Fibroblast of lung (primary cell): ENCODE measurements at places on chromosomes 5 and 9. TPM values are rescaled to one million over a fixed set of nuclear protein-coding genes. Genes with fewer than 3 reads are reported as not detected.
A peak's percentile ranks its signal among the peaks of the same experiment; 100 is the strongest.

GRCh38 chr9:74810200-74810599, 77.5 kb downstream of the TRPM6 start:
- H3K4me1 ChIP-seq: no peaks in the 10 kb centered on the region
- no peaks in the 10 kb centered on the region for H3K36me3 ChIP-seq
- no peak overlapping the region for H3K27ac ChIP-seq
- no peak for DNase-seq
- no peak overlapping the region for H3K4me3 ChIP-seq

DNA sequence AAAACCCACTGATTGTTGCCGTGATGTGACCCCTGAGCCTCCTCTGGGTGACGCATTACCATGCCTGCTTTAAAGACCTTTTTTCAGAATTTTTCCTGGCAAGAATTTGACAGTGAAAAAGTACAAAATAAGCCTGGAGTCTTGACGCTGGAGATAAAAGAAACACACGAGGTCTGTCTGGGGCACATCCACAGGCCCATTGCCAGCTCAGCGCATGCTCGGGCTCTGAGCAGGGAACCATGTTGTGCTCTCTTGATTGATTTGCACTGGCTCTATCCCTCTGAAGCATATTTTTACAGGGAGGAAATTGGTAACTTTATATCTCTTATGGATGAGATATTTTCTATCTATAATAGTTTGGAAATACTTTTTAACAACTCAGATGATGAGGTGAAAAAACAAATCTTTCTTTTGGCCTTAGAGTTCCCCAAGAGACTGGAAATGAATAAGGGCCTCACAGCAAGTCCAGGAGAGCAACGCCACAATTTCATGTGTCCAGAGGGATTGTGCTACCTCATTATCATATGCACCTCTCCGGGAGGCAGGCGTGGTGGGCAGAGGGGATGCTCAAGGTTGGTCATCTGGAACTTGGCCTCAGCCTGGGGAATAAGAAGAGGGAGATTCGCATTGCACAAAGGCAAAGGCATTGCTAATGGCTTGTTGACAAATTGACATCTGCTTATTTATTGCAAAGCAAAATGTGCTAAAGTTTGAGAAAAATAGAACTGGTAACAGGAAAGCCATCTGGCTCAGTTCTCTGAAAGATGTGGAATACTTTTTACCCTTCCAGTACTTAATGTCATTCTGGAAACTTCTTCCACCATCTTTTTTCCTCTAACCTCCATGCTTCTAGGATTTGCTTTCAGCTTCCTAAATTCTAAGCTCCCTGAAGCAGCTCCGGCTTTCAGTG, 183.8 kb downstream of the PJA2 start:
- DNase-seq: no peak
- no peaks in the 10 kb centered on the region for H3K36me3 ChIP-seq
- H3K4me3 ChIP-seq: no peak overlapping the region
- H3K27me3 ChIP-seq: no peaks in the 10 kb centered on the region
- H3K27ac ChIP-seq: no peak overlapping the region

The PGM5 gene
- 37.5 and 113 TPM in 2 replicates for total RNA-seq

- no peaks in the 10 kb centered on the region for H3K27me3 ChIP-seq
- H3K36me3 ChIP-seq: no peaks in the 10 kb centered on the region
- DNase-seq: peak; percentile 62
- no peaks in the 10 kb centered on the region for H3K4me1 ChIP-seq
These were observed 39.1 kb downstream of the FBN2 start for GRCh38 chr5:128498844-128499455.

The PCDHB8 gene
- total RNA-seq: 0.26 and 1.3 TPM in 2 replicates

The NMUR2 gene
- total RNA-seq: not detected in 2 replicates

The CCNG1 gene
- total RNA-seq: 449 and 600 TPM in 2 replicates

- H3K4me1 ChIP-seq: no peaks in the 10 kb centered on the region
These were observed 72.4 kb downstream of the FYB1 start for GRCh38 chr5:39146831-39147540.

The FGF10 gene
- 110 and 154 TPM in 2 replicates for total RNA-seq

The SEMA6A gene
- total RNA-seq: 0.17 and 0.26 TPM in 2 replicates

DNA sequence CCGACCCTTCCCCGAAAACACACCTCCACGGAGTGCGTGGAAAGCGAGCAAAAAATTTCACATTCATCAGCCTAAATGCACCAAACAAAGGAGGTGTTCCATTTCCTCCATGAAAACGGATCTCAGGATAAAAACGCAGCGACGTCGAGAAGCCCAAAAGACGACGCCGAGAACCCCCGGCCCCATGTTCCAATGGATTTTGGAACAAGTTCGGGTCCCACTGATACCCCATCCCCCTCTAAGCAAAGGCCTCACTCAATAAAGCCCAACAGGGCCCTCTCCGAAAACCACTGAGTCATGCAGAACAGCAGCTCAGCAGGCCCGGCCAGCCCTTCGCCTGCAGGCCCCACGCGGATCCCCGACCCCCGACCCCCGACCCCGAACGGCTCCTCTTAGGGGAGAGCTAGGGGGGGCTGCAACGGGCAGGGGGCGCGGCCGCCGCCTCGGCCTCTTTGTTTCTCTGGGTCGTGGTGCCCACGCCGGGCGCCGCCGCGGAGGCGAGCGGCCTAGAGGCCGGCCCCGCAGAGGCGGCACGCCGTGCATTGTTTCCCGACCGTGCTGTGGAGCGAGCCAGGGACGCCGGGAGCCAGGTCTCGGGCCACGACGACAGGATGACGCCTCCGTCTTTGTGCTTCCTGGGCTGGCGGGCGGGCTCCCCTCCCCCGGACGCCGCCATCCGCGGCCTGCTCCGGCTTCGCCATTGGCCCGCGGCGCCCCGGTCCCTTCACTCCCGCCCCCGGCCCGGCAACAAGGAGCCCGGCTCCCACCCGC, 915 bp downstream of the ZFAND5 start:
- H3K27me3 ChIP-seq: no peaks in the 10 kb centered on the region
- DNase-seq: peak; percentile 72
- H3K4me1 ChIP-seq: peaks cover 3% of the 10 kb centered on the region

DNA sequence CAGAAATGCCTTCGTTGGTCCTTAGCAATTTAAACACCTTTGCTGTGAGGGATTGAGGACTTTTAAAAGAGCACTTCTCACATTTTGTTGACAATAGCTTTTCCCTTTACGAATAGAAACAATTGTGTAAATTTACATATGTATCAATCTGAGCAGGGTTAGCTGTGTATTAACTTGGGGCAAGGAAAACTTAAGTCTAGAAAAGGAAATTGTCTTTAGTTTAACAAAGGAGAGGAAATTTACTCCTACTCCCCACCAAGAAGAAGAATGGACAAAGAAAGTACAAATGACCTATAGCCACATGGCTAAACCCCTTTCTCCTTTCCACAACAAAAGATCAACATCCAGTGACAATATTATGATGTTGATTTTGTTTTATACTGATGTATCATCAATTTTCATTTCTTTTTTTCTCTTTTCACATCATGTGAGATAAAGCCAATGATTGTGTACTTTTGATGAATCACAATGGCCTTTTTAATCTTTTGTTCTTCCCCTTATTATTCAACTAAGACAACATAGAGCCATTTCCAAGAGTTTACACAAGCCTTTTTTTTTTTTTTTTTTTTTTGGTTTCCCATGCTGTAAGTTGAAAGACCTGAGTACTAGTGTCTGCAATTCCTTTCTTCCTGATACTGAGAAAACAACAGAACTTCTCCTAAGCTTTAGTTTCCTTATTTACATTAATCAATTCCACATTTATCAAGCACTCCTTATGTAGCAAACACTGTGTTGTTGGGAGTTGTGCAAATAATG, 19.0 kb downstream of the FOXB2 start:
- no peaks in the 10 kb centered on the region for H3K4me1 ChIP-seq
- no peaks in the 10 kb centered on the region for H3K36me3 ChIP-seq
- no peak overlapping the region for H3K27ac ChIP-seq

GRCh38 chr9:133991964-133992779, at the start of gene VAV2:
Gene VAV2, minus strand, starts transcription at chr9:133992324. Its CDS starts 46 bp downstream, at chr9:133992278.
- H3K4me3 ChIP-seq: peak within 1 kb of the TSS; percentile 71
- H3K27ac ChIP-seq: peak within 1 kb of the TSS; percentile 84
- peak; percentile 49 for DNase-seq
- peaks cover 4% of the 10 kb centered on the region for H3K27me3 ChIP-seq

DNA sequence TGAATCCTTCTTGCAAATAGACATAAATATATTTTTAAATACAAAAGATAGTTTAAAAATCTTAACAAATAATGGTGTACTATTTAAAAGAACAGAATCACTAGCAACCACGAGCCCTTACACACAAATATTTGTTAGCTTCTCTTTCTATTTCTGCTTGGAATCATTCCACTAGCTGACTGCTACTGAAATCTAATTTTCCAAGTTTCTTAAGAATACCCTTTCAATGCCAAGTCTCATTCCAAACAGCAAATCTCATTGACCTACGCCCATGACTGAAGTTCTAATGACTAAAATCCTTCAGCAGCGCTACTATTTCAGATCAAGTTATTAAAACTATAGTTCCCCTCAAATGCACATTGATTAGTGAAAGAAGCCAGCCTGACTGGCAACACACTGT, 13.2 kb upstream of the PPP1R2B start:
- H3K36me3 ChIP-seq: no peaks in the 10 kb centered on the region
- H3K4me1 ChIP-seq: no peaks in the 10 kb centered on the region
- no peaks in the 10 kb centered on the region for H3K27me3 ChIP-seq
- DNase-seq: no peak
- H3K27ac ChIP-seq: no peak overlapping the region

DNA sequence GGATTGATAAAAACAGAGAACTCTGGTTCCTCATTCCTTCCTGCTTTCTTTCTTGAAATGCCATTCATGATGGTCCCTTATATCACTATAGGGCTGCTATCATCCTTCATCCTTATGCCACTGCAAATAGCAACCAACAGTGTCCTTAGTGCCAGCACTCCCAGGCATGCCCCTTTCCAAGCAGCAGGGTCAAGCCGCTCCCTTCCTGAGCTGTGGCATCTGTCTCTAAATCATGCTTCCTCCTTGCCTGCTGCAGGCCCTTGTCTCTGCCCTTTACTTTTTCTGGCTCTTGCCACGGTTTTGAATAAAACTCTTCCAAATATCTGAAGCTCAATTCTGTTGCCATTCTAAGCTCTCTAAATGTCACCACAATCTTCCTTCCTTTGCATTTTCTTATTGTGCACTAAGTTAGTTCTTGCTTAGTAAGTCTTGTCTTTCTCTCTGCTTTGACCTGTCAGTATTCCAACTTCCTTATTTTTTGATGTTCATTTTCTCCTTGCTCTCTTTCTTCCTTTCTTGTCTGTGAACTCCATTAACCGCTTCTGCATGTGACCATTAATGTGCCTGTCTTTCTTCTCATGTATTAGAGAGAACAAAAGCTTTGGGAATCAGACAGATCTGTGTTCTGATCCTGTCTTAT, 19.9 kb downstream of the TLR4 start:
- H3K27me3 ChIP-seq: no peaks in the 10 kb centered on the region
- H3K36me3 ChIP-seq: no peaks in the 10 kb centered on the region
- DNase-seq: no peak

The AFAP1L1 gene
- total RNA-seq: 7.1 and 9.5 TPM in 2 replicates

- no peak overlapping the region for H3K4me3 ChIP-seq
- DNase-seq: no peak
- H3K36me3 ChIP-seq: no peaks in the 10 kb centered on the region
- no peaks in the 10 kb centered on the region for H3K4me1 ChIP-seq
- no peak overlapping the region for H3K27ac ChIP-seq
These were observed 17.7 kb downstream of the TTLL11 start for GRCh38 chr9:122075135-122076030.

- no peaks in the 10 kb centered on the region for H3K27me3 ChIP-seq
- H3K4me1 ChIP-seq: no peaks in the 10 kb centered on the region
- peak within 1 kb of the TSS; percentile 41 for H3K4me3 ChIP-seq
- no peak within 1 kb of the TSS for H3K27ac ChIP-seq
- DNase-seq: peak; percentile 80
- H3K36me3 ChIP-seq: no peaks in the 10 kb centered on the region
These were observed at the start of gene ZNF883 for GRCh38 chr9:113011911-113012381. Gene ZNF883, minus strand, starts transcription at chr9:113012192.

GRCh38 chr9:108537756-108538155, 318.0 kb downstream of the ACTL7B start:
- peak; percentile 19 for DNase-seq
- no peak overlapping the region for H3K27ac ChIP-seq
- no peaks in the 10 kb centered on the region for H3K36me3 ChIP-seq
